Tibial artery (tissue), 4 donors: ENCODE measurements at places on chromosomes 2 and 18.

DNA sequence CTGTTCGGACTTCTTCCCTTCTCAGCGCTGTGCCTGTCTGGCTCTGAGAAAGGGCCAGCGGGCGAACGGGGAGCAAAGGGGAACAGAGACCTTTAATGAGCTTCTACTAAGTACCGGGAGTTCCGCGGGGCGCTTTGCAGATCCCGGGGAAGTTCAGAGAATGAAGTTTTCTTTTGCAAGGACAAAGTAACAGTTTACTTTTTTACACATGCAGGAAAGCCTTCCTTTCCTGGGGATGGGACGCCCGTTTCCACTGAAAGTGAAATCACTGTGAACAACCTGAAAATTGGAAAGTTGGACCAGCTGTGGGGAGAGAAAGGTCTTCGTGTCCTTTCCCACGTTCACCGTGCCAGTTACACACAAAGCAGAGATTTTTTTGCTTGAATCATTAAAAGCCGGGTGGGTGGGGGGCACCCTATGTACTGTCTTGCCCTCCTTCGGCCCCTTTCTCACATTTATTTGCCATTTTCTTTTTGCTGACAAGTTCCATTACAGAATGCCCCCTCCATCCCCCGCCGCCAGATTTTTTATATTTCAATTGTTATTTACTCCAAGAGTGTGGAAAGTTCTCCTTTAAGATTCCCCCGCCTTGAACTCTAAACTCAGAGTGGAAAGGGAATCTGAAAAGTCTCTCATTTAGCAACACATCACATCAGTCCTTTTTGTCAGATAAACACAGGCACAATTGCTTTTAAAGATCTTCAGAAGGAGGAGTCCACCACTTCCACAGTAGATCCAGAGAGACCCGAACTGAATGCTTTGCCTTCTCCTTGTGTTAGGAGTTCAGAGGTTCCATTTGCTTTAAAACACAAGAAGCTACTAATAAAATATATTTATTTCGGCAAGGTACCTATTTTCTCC is 1.1 kb upstream of the FN1 start:
- peaks cover 11% of the 10 kb centered on the region for H3K4me1 ChIP-seq
- H3K36me3 ChIP-seq: peaks cover 3% of the 10 kb centered on the region
- H3K4me3 ChIP-seq: peak overlapping the region; percentile 80
- H3K27ac ChIP-seq: peak overlapping the region; percentile 85
- DNase-seq: peak; percentile 30

DNA sequence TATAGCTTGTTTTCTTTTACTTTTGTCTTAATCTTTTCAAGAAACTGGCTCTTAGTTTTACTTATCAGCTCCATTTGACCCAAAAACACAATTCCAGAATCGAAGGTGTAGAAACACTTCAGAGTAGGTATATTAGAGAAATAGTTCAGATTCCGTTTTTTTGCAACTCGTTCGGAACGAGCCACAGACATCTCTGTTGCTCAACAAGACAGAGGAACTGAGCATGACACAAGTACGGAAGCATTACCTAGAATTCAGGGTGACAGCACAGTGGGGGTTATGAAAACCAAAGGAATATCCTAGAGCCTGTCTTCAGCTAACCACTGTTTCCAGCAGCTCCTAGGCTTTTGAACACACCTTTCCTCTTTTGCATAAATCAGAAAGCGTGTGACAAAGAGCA is 5.0 kb downstream of the HRH4 start:
- no peak for DNase-seq
- H3K4me1 ChIP-seq: no peaks in the 10 kb centered on the region
- H3K27me3 ChIP-seq: no peaks in the 10 kb centered on the region
- H3K4me3 ChIP-seq: no peak overlapping the region
- H3K36me3 ChIP-seq: no peaks in the 10 kb centered on the region

DNA sequence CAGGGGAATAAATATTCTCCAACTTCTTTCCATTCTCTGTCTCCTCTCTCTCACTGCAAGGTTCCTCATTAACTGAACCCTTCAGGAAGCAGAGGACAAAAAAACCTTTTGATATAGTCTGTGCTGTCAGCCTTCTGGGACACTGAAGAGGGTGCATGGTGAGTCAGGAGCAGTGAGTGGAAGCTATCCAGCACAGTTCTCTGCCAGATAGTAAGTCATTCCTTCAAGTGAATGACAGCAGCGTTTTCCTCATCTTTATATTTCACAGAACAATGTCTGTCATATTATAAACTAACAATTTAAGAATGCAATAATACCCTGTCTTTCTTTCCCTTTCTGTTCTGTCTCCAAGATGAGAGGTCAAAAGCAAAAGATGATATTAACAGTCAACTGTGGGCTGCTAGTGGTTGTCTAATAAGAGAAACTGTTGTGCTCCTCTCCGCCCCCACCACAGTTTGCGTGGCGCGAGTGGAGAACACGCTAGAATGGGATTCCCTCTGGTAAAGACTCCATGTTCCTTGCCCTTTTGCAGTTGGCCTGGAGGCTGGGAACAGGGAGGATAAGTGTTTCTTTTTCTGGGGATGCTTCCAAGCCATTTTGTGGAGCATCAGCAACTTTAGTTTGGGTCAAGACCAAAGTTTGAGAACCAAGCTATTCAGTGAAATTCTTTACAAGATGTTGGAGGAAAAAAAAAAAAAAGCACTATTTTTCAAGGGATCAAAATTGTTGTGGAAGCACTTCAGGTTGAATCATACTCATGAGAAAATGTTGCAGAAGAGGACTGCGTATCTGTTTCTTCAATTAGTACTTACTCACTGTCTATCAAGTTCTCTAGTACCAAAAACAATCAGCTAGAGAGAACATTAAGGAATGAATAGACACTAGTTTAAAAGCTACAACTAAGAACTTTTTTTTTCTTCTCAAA is 430.2 kb downstream of the SETBP1 start:
- no peak overlapping the region for H3K27ac ChIP-seq
- H3K36me3 ChIP-seq: no peaks in the 10 kb centered on the region
- no peak overlapping the region for H3K4me3 ChIP-seq
- peak; percentile 46 for DNase-seq
- H3K4me1 ChIP-seq: no peaks in the 10 kb centered on the region

DNA sequence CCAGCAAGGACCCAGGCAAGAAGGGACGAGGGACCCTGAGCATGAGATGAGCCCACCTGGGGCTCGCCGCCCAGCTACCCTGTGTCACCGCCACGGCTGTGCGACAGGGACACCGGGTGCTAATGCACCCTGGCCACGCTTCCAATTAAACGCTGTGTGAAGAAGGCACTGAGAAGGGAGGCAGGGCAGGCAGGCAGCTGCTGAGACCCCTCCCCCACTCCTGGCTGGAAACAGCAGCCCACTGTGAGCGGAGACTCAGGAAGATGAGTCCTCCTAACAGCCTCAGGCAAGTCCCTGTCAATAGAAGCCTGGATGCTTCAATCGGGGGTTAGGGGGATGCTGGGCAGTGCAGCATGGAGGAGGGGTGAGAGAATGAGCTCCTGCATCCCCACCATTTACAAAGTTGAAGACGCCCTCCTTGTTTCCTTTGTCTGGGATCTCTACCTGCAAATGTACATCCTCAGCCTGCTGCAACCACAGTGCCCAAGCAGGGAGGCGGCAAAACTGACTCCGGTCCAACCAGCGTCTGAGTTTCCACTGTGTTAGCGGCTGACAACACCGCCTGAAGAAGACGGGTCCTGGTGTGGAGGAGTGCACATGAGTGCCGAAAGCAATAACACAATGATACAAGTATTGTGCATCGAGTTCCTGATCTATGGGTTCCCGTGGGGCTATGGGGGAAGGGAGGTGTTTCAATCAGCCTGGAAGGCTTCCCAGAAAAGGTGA is 12.8 kb downstream of the TMEM163 start:
- H3K27me3 ChIP-seq: peaks cover 21% of the 10 kb centered on the region
- no peaks in the 10 kb centered on the region for H3K36me3 ChIP-seq
- no peak overlapping the region for H3K4me3 ChIP-seq
- no peak overlapping the region for H3K27ac ChIP-seq

GRCh38 chr2:70041663-70042062 is 45.6 kb upstream of the PCBP1 start:
- H3K36me3 ChIP-seq: peaks cover 7% of the 10 kb centered on the region
- no peaks in the 10 kb centered on the region for H3K4me1 ChIP-seq
- H3K27ac ChIP-seq: no peak overlapping the region
- H3K4me3 ChIP-seq: no peak overlapping the region

DNA sequence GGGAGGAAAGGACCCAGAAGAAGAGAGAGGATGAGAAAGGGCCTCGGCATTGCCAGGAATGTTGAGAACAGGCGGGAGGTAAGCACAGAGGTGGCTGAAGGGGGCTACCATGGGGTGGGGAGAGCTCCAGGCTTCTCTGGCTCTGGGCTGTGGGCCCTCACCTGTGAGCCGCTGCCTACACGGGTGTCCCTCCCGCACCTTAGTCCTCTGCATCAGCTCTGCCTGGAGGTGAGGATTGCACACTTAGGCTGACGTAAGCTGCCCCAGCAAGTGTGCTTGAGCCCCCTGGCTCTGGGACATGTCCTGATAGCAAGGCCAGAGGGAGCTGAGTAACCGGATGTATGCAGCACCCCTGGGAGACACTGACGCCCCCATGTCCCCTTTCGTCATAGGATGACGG is 33.9 kb downstream of the TMEM18 start:
- no peak overlapping the region for H3K4me3 ChIP-seq
- H3K4me1 ChIP-seq: no peaks in the 10 kb centered on the region
- no peak overlapping the region for H3K27ac ChIP-seq
- no peak for DNase-seq

- H3K4me1 ChIP-seq: peaks cover 42% of the 10 kb centered on the region
- H3K27me3 ChIP-seq: no peaks in the 10 kb centered on the region
- no peaks in the 10 kb centered on the region for H3K36me3 ChIP-seq
- H3K27ac ChIP-seq: peak overlapping the region; percentile 89
These were observed 321.4 kb downstream of the IRS1 start for GRCh38 chr2:226478109-226478809.

DNA sequence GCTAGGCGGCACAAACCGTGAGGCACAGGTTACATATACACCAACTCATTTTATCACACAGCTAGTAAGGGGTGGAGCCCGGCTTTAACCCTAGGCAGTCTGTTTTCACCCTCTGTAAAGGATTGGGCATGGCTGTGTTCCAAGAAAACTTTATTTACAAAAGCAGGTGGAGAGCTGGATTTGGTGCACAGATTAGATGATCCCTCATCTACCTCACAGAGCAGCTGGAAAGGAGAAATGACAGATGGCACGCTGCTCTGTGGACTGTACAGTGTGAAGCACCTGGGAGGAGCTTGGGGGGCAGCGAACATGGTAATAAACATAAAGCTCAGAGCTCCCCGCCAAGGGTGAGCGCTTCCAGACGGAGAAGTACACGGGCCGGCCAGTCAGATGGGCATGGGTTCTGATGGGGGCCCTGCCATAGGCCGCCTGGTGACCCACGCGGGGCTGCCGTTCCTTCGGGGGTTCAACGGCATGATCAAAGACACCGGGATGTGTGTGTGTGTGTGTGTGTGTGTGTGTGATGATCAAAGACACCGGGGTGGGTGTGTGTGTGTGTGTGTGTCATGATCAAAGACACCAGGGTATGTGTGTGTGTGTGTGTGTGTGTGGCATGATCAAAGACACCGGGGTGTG is 862 bp upstream of the TMEM177 start:
- DNase-seq: no peak
- no peaks in the 10 kb centered on the region for H3K27me3 ChIP-seq
- peaks cover 27% of the 10 kb centered on the region for H3K36me3 ChIP-seq
- no peak overlapping the region for H3K27ac ChIP-seq
- peak overlapping the region; percentile 66 for H3K4me3 ChIP-seq

DNA sequence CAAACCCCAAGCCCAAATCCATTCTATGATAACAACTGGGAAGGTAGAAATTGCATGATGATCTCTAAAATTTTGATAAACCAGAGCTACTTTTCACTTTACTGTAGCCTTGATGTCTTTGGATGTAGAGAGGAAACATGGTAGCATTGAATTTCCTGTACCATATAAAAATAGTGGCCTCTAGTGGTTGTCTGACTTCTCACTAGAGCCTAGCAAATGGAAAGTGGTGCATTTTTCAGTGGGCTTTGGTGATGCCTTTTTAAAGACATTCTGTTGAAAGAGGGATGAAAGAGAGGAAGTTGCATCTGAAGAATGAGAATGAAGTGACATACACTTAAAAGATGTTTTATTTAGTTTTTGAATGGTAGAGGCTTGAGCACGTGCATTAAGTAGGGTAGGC is 662.2 kb downstream of the XIRP2 start:
- no peak for DNase-seq
- no peak overlapping the region for H3K4me3 ChIP-seq
- H3K4me1 ChIP-seq: no peaks in the 10 kb centered on the region

- H3K36me3 ChIP-seq: no peaks in the 10 kb centered on the region
- H3K4me3 ChIP-seq: no peak overlapping the region
- no peaks in the 10 kb centered on the region for H3K4me1 ChIP-seq
- H3K27ac ChIP-seq: no peak overlapping the region
- H3K27me3 ChIP-seq: no peaks in the 10 kb centered on the region
These were observed 200.0 kb downstream of the ZNF407 start for GRCh38 chr18:74797577-74798151.

DNA sequence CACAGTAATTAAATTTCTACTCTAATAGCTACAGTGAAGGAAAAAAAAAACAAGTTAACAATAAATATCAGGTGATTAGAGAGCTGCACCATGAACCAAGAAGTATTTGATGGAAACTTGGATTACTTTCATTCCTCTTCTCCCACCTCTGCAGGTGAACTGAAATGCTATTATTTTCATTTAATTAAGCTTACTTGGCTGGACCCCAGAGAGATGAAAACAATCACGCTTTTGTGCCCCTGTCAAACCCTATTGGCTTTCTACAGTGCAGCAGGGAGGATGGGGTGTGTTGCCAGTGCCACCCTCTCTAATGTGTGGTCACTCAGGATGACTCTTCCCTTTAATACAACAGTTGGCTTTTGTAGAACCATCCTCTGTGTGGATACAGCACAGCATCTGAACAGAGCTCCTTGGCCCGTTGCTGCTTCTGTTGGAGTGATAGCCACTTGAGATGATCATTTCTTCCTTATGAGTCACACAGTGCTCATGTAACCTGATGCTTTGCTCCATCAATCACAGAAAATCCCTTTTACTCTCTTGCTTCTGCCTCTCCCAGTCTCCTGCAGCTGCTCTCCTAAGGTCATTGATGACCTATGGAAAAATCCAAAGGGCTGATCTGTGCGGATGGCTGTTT is 5.5 kb upstream of the ARL4C start:
- no peak overlapping the region for H3K4me3 ChIP-seq
- no peaks in the 10 kb centered on the region for H3K36me3 ChIP-seq
- H3K4me1 ChIP-seq: no peaks in the 10 kb centered on the region

DNA sequence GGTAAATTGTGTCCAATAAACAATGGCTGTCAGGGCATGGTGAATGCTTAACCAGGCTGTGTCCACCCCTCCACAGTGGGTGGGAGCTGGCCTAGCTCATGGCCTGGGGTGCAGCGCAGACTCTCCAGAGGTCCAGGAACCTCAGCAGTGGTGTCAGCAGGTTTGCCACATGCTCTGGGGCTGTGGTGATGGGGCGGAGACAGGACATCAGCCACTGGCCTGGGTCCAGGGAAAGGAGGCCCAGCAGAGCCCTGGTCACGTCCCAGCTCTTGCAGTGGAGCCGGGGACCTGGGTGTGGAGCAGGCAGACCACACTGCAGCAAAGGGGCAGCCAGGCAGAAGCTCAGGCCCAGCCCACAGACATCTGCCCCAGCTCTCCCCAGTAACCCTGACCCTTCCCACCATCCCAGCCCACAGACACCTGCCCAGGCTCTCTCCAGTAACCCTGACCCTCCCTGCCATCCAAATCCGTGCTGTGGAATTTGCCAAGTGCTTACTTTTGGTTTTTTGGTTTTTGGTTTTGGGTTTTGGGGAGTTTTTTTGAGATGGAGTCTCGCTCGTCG is 13.8 kb upstream of the KIF1A start:
- H3K27ac ChIP-seq: no peak overlapping the region
- peaks cover 34% of the 10 kb centered on the region for H3K27me3 ChIP-seq
- no peak overlapping the region for H3K4me3 ChIP-seq
- H3K4me1 ChIP-seq: peaks cover 13% of the 10 kb centered on the region
- no peak for DNase-seq
- H3K36me3 ChIP-seq: no peaks in the 10 kb centered on the region
